CD4-positive, alpha-beta memory T cell (primary cell): ENCODE measurements at places on chromosomes 5 and 9.

DNA sequence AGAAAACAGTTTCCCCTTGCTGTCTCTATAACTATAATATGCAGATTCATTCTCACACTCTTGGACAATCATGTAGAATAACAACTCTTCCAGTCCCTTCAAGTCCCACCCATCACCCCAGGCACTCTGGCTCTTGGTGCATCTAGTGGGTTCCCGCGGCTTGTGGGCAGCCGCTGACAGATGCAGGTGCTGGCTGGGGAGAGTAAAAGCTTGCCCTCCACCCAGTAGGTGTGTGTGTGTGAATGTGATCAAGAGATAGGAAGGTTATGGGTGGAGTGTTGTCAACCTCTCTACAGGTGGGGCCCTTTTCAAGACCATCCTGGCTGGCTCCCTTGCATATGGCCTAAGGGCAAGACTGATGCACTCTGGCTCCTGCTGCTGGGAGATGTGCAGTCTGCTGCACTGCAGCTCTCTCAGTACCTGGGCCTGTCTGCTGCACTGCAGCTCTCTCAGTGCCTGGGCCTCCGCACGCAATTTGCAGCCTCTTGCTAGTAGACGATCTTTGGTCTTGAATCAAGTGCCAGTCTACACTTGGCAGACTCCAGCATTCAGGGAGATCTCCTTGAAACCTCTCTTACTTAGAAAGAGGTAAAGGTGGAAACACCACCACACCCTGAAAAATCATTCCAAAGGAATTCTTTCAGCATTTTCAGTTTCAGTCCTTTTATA lies 189.7 kb upstream of the GDNF start:
- no peak overlapping the region for H3K4me3 ChIP-seq
- no peak overlapping the region for H3K27ac ChIP-seq
- H3K4me1 ChIP-seq = no peaks in the 10 kb centered on the region
- H3K36me3 ChIP-seq = no peaks in the 10 kb centered on the region

- no peak for DNase-seq
- H3K4me3 ChIP-seq = no peak overlapping the region
- H3K27me3 ChIP-seq = no peaks in the 10 kb centered on the region
- no peaks in the 10 kb centered on the region for H3K4me1 ChIP-seq
- H3K36me3 ChIP-seq = no peaks in the 10 kb centered on the region
Observed at GRCh38 chr5:93278896-93279295, 302.1 kb downstream of the NR2F1-AS1 start.

- no peak for DNase-seq
- no peaks in the 10 kb centered on the region for H3K27me3 ChIP-seq
- no peak overlapping the region for H3K4me3 ChIP-seq
- no peaks in the 10 kb centered on the region for H3K4me1 ChIP-seq
- H3K27ac ChIP-seq = no peak overlapping the region
Observed at GRCh38 chr5:97101189-97101910, 41.1 kb downstream of the LIX1 start.

DNA sequence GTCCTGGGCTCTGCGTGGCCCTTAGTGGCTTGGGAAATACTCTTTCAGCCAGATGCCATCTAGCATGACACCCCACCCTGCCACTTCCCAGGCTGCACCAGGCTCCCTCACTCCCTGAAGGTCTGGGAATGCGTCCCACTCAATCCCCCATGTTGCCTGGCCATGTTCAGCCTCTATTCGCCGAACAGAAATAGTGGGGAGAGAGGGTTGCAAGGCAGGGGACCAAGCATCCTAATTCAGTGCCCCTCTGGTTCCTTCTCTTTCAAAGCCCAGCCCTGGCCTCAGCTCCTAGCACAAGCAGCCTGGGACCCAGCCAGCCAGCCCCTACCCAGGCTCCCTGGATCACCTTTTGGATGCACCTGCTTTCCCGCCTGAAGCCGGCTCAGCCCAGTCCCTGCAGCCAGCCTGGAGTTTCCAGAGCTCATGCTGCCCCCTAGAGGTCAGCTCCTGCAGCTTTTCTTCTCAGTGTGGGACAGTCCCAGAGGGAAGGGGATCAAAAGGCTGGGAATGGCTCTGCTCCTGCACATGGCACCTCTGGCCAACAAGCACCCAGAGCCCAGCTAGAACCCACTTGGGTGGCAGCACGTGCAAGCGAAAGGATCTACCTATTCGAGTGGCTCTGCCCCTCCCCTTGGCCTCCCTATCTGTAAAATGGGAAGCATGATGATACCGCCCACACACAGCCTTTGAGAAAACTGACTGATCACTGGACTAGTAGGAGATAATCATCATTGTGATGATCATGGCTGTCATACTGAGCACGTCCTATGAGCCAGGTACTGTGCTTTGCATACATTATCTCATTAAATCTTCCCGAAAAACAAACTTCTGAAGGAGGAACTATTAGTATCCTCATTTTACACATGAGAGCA lies 48.7 kb upstream of the C5orf58 start:
- H3K27me3 ChIP-seq = no peaks in the 10 kb centered on the region
- H3K36me3 ChIP-seq = no peaks in the 10 kb centered on the region

- H3K27ac ChIP-seq = no peak overlapping the region
- H3K36me3 ChIP-seq = no peaks in the 10 kb centered on the region
- no peak overlapping the region for H3K4me3 ChIP-seq
- H3K4me1 ChIP-seq = no peaks in the 10 kb centered on the region
- H3K27me3 ChIP-seq = no peaks in the 10 kb centered on the region
Observed at GRCh38 chr9:98831696-98832095, 24.2 kb downstream of the GALNT12 start.
